ENCODE measurements at places on chromosomes 2 and 18.

- DNase-seq: peak; percentile 2
Measured at GRCh38 chr2:113162173-113162572, 11.6 kb upstream of the PSD4 start.

DNA sequence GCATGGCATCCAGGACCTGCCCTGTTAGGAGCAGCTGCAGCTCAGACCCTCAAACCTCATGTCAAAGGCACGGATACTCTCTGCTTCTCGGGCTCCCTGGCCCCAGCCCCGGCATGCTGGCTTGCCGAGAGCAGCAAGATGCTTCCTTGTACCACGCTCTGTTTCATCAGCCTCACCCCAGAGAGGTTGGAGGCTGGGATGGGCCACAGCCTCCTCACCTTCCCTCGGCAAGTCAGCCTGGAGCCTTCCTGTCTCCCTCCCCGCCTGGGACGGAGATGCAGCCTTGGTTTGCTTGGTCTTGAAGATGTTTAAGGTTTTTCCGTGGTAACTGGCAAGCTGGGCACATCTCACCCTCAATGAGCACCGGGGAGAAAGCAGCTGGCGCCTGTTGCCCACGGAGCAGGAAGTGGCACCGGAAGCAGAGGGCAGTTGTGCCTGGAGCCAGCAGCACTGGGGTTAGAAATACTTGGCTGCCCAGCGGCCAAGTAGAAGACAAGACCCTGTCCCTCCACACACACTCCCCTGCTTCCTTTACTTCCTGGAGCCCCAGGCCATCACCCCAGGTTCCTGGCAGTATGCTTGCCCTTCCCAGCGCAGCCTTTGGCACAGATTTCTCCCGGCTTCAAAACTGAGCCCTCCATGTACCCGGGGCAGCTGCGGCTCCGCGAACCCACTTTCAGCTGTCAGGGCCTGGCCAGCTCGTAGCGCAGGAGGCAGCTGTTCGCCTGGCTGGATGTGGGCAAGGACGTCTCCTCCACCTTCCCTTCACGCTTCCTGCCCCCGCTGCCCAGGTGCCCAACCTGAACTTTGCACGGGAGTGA, 17.4 kb downstream of the FBLN7 start:
- no peak for DNase-seq

GRCh38 chr18:48126240-48126639, 195.8 kb upstream of the SMAD2 start:
- no peak for DNase-seq

- DNase-seq: no peak
Measured at GRCh38 chr2:218345491-218346236, 11.0 kb upstream of the CATIP start.

GRCh38 chr2:238650536-238650935, 197.3 kb upstream of the TWIST2 start:
- no peak for DNase-seq

GRCh38 chr2:48343571-48344440, 186.1 kb upstream of the STON1 start:
- no peak for DNase-seq

GRCh38 chr2:177595126-177595845, 202.7 kb downstream of the AGPS start:
- DNase-seq: no peak

- no peak for DNase-seq
Measured at GRCh38 chr2:29260142-29260772, 145.0 kb downstream of the CLIP4 start.

- no peak for DNase-seq
Measured at GRCh38 chr2:168120310-168120709, 127.1 kb downstream of the STK39 start.

GRCh38 chr18:52829876-52830405, 489.9 kb downstream of the DCC start:
- DNase-seq: no peak

DNA sequence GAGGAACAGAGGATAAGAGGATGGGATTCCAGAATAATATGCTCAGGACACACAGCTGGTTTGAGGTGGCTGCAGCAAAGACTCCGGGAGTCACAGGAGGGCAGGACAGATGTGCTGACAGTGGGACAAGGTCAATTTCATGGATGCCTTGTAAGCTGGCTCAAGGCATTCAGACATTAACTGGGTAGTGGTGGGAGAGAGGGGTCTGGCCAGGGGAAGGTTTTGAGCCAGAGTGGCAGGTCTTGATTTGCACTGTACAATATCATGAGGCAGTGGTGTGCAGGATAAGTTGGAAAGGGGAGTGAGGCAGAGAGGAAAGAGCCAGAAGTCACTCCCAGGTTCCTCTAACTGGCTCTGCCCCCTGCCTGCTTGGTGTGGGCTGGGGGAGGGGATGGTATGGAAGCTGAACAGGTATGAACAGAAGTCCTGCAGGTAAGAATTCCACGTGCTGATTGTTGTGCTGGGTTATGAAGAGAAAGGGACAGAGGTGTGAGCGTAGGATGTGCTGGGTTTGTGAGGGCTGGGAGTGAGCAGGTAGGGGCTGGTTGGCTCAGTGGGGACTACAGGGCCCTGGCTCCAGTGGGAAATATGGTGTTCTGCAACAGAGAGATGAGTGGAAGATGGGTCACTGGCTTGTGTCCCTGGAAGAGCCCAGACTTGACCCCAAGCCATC, 141.7 kb upstream of the COPS8 start:
- no peak for DNase-seq

- no peak for DNase-seq
Measured at GRCh38 chr2:7971248-7971647, 710.6 kb upstream of the ID2 start.

DNA sequence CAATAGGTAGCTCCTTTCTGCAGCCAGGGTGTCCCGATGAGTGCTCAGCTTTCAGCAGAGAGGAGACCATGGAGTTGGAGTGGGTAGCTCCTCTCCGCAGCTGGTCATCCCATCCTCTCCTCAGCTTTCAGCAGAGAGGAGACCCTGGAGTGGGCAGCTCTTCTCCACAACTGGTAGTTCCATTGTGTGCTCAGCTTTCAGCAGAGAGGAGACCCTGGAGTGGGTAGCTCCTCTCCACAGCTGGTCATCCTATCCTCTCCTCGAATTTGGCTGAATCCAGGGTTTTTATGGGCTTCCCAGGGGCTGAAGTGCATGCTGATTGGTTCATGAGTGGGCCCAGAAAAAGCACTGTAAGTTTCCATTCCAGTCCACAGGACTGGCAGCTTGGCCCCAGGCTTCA, 75.2 kb downstream of the NCOA1 start:
- DNase-seq: no peak
